ENCODE measurements at places on chromosomes 2 and 18.
A peak's percentile ranks its signal among the peaks of the same experiment; 100 is the strongest.

GRCh38 chr2:85890522-85891176 is 1.9 kb upstream of the ST3GAL5 start:
- no peak for DNase-seq

DNA sequence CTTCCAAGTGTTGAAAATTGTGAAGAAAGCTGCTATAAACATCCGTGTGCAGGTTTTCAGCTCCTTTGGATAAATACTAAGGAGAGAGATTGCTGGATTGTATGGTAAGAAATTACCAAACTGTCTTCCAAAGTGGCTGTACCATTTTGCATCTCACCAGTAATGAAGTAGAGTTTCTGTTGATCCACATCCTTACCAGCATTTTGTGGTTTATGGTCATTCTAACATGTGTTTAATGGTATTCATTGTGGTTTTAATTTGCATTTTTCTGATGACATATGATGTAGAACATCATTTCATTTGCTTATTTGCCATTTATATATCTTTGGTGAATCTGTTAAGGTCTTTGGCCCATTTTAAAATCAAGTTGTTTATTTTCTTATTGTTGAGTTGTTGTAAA is 260.7 kb downstream of the SPAG16 start:
- no peak for DNase-seq

DNA sequence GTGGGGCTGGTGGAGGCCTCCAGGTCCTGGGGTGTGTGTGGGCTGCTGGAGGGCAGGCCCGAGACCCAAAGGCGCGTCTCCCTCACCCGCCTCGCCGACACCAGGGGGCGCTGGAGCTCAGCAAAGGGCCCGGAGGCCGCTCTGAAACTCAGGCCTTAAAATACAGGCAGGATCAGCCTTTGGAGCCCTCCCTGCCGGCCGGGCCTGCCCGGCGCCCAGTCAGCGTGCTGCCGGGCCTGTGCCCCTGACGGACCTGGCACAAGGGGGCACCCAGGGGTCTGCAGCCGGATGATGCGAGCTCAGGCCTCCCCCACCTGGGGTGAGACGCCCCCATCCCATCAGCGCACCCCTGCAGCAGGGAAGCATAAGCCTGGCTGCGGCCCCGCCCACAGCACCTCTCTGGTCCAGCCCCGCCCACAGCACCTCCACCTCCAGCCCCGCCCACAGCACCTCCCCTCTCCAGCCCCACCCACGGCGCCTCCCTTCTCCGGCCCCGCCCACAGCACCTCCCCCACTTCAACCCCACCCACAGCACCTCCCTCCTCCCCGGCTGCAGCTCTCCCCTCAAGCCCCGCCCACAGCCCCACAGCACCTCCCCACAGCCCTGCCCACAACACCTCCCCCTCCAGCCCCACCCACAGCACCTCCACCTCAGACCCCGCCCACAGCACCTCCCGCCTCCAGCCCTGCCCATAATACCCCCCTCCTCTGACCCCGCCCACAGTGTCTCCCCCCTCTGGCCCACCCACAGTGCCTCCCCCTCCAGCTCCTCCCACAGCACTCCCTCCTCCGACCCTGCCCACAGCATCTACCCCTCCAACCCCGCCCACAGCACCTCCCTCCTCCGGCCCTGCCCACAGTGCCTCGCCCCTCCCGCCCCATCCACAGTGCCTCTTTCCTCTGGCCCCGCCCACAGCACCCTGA is 92.8 kb upstream of the OTOS start:
- DNase-seq = peak; percentile 52

GRCh38 chr2:131077966-131078365 is 15.3 kb downstream of the FAM168B start:
- no peak for DNase-seq

DNA sequence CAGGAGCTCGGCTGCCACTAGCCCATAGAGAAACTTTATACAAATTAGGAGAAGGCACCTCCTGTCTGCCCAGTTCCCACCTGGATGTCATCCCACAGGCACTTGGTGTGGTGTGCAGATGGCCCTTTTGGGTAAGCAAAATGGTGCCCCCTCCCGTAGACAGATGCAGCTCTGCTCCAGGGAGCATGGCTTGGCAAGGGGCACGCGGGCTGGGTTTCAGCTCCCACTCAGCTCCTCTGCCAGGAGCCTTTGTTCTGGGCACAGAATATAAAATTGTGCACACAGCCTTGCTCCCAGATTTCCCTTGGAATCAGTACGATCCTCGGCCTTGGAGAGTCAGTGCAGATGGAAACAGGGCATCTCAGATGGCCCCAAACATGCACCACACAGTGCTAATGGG is 20.3 kb upstream of the KCNF1 start:
- DNase-seq = peak; percentile 62

DNA sequence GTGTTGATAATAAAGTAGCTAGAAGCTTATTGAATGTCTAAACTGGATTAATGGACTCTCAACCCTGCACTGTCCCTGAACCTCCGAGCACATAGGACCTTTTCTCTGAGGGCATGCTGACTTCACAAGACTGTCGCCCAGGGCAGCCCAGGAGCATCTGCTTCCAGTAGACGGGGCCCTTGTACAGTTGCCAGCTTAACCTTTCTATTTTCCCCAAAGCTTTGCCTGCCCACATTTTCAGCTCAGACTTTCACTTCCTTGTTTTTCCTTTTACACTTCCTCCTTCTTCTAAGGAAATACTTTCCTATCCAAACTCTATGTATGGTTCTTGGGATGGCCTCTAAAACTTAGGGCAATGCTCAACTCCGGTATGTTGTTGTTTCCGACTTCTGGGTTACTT is 1.3 kb downstream of the VWA3B start:
- DNase-seq = no peak

GRCh38 chr2:230660294-230661060 is 52.2 kb upstream of the CAB39 start:
- DNase-seq = no peak

- no peak for DNase-seq
Observed at GRCh38 chr2:165909466-165909865, 44.1 kb downstream of the TTC21B start.

DNA sequence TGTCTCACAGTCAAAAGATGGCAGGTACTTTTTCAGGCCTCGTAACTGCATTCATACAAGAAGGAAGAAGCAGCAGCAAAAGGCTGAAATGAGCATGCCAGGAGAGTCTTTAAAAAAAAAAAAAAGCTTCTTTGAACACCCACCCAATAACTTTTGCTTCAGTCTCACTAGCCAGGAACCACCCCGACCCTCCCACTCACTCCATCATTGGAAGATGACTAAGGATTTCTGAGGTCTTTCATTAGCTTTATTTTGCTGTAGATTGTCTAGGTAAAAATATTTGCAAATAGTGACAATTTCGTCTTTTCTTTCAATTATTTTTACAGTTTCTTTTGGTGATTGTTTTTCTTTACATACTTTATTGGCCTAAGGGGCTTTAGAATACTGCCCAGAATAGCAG is 37.9 kb downstream of the RBBP8 start:
- DNase-seq = no peak

GRCh38 chr2:160331258-160332025 is 131.4 kb upstream of the ITGB6 start:
- DNase-seq = no peak

- no peak for DNase-seq
Observed at GRCh38 chr2:31136000-31136399, 2.2 kb downstream of the GALNT14 start.

- DNase-seq = no peak
Observed at GRCh38 chr2:201833781-201834180, 27.4 kb downstream of the CDK15 start.

GRCh38 chr2:26136451-26136850 is 36.4 kb upstream of the GAREM2 start:
- DNase-seq = no peak

DNA sequence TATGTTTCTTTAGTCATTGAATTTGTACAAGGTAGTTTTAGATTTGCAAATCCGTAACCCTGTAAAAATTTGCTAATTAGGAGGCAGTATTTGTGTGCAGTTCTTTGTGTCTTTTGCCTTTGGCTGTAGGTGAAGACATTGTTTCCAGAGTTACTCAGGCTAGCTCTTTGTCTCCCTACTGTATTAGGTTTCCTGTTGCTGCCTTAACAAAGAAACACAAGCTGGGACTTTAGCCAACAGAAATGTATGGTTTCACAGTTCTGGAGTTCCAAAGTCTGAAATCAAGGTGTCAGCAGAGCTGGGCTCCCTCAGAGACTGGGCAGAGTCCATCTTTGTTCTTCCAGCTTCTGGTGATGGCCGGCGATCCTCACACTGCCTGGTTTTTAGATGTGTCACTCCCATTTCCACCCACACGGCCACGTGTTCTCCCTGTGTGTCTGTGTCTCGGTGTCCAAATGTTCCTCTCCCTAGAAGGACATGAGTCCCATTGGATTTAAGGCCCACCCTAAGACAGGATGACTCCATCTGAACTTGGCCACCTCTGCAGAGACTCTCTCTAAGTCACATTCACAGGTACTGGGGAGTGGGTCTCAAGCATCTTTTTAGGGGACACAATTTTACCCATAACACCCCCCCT is 309.7 kb downstream of the GALR1 start:
- DNase-seq = no peak

DNA sequence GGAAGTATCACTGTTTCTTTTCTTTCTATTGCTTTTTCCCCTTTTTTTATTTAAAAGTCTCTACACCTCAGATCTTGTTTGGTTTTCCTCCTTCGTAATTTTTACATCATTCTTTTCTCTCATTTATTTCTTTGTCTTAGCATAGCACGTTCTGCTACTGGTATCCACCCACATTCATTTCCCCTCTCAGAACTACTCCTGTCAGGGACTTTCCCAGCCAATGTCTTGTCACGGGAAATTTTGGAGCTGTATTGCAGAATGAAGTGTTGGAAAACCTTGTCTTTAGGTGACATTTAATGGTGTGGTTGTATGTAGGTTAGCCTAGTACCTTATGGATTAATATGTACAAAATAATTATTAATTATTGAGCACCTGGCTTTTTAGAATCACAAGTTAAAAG is 34.0 kb downstream of the TTLL4 start:
- DNase-seq = no peak

DNA sequence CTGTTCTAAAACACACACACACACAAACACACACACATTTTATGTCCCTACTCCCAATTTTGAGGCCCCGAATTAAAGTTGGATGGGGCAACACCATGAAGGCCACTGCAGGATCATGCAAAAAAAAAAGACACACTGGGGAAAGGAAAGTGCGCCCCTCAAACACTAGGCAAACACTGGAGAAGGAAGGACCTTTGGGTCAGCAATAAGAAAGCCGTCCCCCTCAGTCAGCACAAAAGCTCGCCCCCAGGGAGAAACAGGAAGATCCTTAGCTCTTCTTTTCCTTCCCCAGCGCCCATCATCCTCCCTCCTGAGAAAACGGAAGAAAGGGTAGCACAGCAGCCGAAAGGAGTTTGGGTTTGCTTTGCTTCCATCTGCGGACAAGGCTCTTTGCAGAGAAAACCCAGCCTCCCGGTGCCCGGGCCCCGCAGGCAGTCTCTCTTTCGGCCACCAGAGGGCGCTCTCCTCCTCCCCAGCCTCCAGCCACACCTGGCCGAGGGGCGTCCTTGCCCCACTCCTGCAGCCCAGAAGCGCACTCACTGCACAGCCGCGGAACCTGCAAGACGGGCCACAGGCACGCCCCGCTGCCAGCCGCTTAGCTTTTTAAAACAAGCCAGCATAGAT is 248.5 kb downstream of the CDH20 start:
- peak; percentile 70 for DNase-seq

GRCh38 chr18:75823471-75823870 is 396.0 kb upstream of the SMIM21 start:
- DNase-seq = no peak
